Anterior cingulate cortex (tissue), 58 donors: ENCODE measurements at places on chromosomes 16 and 17.

DNA sequence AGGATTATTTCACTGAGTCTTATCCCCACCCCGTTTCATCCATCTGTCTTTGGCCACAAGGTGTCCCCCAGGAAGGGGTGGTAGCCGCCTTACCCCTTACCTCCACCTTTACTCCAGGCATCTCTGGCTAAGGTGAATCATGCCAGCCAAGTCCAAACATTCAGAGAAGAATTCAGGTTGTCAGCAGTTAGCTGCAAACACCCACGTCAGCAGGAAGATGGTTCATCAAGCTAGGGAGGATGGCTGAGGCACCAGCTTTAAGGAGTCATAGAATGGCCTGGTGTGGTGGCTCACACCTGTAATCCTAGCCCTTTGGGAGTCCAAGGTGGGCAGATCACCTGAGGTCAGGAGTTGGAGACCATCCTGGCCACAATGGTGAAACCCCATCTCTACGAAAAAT lies 61.0 kb downstream of the RBFOX1 start:
- no peak for DNase-seq

DNA sequence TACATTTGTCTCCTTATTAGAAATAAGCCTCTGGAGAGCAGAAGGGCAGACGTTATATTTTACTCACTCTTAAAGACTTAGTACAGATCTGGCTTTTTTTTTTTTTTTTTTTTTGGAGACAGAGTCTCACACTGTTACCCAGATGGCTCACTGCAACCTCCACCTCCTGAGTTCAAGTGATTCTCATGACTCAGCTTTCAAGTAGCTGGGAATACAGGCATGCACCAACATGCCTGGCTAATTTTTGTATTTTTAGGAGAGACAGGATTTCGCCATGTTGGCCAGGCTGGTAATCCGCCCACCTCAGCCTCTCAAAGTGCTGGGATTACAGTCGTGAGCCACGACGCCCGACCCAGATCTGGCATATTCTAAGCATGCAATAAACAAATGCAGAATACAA lies 36.4 kb upstream of the TMEM97 start:
- no peak for DNase-seq

DNA sequence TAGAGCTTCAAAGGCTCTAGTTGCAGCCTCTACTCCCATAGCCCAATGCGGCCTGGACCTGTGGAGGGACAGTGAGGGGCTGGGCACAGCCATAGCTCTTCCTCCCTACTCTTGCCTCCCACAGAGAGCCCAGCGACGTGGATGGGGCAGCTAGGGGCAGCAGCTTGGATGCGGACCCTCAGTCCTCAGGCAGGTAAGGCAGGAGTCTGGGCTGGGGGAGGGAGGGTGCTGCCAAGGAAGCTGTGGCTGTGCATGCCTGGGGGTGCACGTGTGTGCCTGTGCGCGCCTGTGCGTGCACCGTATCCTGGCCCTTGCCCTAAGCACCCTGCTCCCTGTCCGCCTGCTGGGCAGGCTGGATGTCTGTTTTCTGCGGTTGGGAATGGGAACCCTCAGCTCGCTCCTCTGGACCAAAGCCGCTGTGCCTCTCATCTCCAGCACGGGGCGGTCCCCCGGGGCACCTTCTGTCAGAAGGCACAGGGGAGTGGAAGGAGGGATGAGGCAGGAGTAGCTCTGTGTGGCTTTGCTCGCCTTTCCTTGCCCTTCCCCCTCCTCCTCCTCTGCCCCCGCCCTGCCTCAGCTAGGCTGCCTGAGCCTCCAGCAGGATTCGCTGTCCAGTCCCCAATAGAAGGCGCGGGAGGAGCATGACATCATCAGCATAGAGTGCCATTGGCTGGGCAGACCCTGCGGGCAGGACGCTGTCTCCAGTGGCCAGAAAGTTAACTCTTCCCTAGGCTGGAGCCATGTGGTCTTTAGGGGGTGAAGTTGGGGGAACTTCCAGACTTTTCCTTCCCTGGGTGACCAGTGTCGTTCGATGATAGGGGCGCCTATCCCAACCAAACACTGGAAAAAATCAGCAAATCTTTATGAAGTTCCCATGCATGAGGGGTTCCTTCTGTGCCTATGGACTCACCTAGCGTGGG lies 797 bp downstream of the PRCD start:
- peak; percentile 96 for DNase-seq

- DNase-seq, result no peak
Measured at GRCh38 chr17:14622615-14623101, 321.8 kb downstream of the HS3ST3B1 start.

DNA sequence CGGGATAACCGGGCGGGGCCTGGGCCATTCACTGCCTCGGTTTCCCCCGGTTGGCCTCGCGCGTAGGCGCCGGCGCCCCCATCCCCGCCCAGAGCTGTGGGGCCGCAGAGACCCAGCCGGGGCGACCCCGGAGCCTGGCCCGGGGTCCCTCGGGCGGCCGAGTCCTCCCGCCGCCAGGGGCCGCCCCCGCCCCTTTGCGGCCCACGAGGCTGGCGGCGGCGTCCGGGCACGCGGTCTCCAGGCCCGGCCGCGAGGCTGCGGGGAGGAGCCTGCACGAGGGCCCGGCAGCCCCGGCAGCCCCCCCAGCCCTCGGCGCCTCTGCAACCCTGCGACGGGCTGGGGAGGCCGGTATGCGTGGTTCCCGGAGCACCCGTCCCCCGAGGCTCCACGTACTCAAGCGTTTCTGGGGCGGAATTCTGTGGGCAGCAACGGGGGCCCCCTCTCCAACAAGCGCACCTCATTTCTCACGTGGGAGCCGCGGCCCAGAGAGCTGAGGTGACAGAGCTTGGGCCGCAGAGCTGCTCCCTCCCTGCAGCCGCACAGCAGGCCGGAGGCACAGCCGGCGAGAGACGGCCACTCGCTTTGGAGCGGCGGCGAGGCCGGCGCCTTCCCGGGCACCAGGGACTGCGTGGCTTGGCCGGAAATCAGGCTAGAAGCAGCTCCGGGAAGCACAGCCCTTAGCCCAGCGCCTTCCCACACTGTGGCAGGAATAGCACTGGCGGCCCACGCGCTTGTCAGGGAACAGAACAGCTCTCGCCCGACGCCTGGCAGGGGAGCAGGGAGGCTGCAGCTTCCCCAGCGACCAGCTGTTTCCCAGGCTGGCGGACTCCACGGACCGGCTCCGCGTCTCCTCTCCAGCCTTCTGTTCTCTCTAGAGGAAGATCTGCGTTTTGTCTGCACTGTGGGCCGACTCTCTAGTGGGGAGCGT lies 867 bp upstream of the LIMD2 start:
- DNase-seq, result no peak

DNA sequence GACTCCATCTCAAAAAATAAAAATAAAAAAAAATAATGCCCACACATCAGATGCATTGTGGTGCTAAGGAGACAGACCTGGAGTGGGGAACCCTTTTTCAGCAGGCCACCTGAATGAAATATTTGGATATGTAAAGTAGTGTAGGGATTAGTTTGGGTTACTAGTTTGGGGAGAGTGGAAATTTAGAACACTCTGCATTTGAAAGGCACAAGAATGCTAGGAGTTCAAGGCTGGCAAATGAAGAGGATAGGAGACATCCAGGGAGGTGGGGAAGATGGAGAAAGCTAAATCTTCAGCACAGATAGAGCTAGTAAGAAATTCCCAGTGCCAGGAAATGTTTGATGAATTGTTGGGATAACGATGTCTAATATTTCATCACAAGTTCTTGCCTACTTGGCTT lies 298.3 kb upstream of the ERCC4 start:
- DNase-seq, result no peak

DNA sequence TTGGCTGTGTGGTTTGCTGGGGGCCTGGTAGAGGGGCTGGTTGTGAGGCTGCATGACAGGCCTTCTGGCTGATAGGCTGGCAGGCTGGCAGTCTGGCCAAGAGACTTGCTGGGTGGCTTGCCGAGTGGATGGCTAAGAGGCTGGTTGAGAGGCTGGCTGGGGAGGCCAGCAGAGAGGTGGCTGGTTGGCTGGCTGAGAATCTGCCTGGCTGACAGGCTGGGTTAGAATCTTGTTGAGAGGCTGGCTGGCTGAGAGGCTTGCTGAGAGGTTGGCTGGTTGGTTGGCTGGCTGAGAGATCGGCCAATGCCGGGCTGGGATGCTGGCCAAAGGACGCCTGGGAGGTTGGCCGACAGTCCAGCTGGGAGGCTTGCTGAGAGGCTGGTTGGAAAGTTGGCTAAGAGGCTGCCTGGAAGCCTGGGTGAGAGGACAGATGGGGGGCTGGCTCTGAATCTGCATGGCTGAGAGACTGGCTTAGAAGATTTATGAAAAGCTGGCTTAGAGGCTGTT lies 35.9 kb upstream of the ACSM2B start:
- DNase-seq, result peak; percentile 21

DNA sequence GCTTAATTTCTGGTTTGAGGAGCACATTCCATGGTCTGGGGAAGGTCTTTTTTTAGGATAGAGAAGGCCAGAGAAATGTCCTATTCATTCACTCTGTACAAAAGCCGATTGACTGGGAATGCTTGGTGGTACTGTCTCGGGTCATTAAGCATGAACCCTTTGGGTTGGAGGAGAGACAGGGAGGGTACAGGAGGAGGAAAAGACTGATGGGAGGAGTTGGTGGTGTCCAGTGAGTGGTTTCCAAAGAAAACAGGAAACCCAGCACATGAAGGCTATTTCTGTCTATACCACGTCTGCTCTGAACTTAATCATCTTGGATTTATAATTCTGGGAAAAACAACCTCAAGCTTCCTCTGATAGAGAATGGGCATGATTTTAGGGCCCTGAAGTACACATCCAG lies 111.9 kb downstream of the XYLT1 start:
- no peak for DNase-seq

- DNase-seq, result no peak
Measured at GRCh38 chr17:35795007-35795870, at the start of gene MMP28. Gene MMP28, minus strand, starts transcription at chr17:35795641. Its CDS starts 264 bp downstream, at chr17:35795377.
